ENCODE measurements at places on chromosomes 4 and X. TPM values are rescaled to one million over a fixed set of nuclear protein-coding genes. Genes with fewer than 3 reads are reported as not detected.

Gene SPANXN3
- not detected for total RNA-seq

Gene KLHL4
- 0.20 TPM for total RNA-seq

Gene RPL34
- 2,370 TPM for total RNA-seq

Gene SYN1
- total RNA-seq, result 0.33 TPM

Gene IBSP
- not detected for total RNA-seq

Gene MAGEB4
- not detected for total RNA-seq

Gene KIF4A
- 63.1 TPM for total RNA-seq

Gene TMLHE
- 13.3 TPM for total RNA-seq

Gene TKTL2
- total RNA-seq, result not detected

Gene FRAS1
- 32.8 TPM for total RNA-seq

Gene RFC1
- 70.1 TPM for total RNA-seq

Gene ARHGAP6
- total RNA-seq, result 31.1 TPM

Gene SLC4A4
- total RNA-seq, result 0.05 TPM

Gene FAM9C
- total RNA-seq, result 0.16 TPM

Gene NAA11
- total RNA-seq, result 0.12 TPM

Gene PRR32
- not detected for total RNA-seq

Measured in SJCRH30 (cell line).